CD4-positive, CD25-positive, alpha-beta regulatory T cell (primary cell): ENCODE measurements at places on chromosomes 1 and 21.

DNA sequence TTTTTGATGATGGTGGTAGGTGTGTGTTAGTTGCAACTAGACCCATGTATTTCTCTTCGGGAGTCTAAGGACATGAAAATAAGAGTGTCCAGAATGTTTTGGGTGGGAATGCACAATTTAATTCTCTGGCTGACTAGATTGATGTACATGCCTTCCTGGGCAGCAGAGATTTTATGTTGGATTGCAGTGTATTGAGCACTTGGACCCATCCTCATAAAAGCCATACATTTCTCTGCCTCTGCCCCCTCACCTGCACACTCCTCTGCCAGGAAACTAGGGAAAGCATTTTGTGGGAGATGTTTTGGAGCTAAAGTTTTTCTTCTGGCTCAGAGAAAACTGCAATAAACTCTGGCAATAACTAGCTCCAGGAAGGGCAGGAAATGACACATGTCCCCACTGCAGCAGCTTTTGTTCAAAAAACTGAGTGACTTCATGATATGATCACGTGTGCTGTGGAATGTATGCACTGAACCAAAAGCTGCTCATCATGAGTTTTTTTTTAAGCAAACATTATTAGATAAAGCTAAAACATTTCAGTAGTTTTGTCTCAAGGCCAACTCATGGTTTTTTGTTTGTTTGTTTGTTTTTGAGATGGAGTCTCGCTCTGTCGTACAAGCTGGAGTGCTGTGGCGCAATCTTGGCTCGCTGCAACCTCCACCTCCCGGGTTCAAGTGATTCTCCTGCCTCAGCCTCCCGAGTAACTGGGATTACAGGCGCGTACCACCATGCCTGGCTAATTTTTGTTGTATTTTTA is 17.6 kb downstream of the RIT1 start:
- peak; percentile 68 for DNase-seq

GRCh38 chr1:206713070-206713469 is 28.4 kb downstream of the MAPKAPK2 start:
- DNase-seq = no peak

- DNase-seq = no peak
Observed at GRCh38 chr1:173426057-173426456, 51.1 kb upstream of the PRDX6 start.

- peak; percentile 3 for DNase-seq
Observed at GRCh38 chr1:77282187-77282865, 507 bp downstream of the AK5 start.

DNA sequence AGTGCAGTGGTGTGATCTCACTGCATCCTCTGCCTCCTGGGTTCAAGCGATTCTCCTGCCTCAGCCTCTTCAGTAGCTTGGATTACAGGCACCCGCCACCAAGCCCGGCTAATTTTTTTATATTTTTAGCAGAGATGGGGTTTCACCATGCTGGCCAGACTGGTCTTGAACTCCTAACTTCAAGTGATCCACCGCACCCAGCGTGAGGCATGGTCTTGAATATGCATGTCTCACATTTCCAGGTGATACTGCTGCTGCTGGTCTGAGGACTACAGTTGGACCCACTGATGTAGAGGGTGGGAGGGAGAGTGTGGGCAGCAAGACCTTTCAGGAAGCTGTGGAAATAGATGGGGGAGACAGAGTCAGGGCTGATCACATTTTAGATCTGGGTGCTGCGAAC is 21.9 kb upstream of the ASAP3 start:
- no peak for DNase-seq

DNA sequence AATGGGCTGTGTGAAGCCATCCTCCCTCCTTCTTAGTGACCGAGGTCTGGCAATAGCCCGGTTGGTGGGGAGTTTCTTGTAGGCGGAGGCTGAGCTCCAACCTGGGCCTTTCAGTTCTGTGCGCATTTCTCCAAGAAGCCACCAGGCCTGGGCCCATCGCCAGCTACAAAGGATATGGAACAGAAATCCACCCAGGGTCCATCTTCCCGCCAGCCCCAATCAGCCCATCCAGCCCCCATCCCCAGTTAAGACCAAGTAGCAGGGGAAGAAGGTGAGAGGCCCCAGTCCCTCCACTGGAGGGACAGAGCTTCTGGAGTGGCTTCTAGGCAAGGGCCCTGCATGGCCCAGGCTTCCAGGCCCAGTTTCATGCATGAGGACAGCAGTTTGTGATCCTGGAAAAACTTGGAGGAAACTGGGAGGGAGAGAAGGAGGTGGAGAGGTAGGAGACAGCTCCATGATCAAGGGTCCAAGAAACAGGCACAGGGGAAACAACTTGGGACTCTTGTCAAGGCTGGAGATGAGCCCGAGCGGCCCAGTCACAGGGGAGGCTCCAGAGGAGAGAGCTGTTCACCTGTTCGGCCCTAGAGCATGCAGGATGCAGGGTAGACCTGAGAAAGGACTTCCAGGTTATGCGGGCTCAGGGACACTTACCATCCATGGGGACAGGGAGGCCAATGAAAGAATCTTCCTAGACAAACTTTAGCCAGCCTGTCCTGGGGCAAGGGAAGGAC is 261.2 kb downstream of the PTPRU start:
- no peak for DNase-seq
